Stimulated activated naive CD4-positive, alpha-beta T cell (primary cell): ENCODE measurements at places on chromosomes 2 and 18.

DNA sequence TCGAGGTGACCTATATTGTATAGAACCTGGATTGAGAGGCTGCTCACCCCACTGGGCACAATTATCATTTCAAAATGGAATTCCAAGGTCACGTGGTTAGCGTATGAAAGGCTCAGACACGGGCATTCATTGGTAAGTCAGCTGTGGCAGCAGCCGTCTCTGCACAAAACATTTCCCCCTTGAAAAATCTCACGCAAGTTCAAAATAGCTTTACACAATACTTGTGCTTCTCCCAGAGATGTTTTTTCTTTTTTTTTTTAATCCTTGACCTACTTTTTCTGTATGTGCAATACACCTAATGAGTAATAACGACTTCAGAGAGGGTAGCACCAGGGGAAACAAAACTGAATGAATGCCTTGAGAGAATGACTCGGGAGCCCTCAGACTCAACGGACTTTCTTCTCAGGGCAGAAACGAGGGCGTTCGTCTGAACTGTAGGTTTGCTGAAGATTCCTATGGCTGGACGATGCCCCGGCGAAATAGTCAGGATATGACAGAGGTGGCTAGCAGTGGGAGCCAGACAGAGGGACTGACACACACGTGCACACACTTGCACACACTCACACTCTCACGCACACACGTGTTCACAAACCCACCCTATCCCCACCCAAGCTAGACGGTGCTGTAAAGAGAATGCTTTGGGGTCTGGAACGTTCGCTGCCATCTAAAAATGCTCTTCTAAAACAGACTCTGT is 77.8 kb downstream of the PDCL3 start:
- no peak for DNase-seq

- DNase-seq, result no peak
These were observed 47.3 kb upstream of the NDUFV2 start for GRCh38 chr18:9055185-9055584.

- no peak for DNase-seq
These were observed 129.8 kb upstream of the FSIP2 start for GRCh38 chr2:185608799-185609198.

DNA sequence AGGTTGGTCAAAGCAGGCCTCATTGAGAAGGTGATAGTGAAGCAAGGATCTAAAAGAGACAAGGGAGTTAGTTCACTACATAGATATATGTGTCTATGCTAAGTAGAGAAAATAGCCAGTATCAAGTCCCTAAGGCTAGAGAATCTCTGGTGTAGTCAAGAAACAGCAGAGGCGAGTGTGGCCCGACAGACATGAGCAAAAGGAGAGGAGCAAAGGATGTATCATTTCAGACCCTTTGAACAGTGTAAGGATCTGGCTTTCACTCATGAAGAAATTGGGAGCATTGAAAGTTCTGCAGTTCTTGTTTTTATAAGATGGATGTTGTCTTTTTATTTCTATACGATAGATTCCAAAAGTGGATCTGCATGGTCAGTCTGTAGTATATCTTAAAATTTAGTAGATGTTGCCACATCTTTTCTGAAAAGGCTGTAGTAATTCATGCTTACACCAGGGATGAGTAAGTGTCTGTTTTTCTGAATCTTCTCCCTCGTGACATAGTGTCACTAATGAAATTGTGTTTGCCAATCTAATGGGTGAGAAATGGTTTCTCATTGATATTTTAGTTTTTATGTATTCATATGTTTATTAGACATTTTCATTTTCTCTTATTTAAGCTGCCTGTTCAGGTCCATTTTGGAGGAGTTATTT is 18.8 kb downstream of the SP100 start:
- DNase-seq, result no peak

DNA sequence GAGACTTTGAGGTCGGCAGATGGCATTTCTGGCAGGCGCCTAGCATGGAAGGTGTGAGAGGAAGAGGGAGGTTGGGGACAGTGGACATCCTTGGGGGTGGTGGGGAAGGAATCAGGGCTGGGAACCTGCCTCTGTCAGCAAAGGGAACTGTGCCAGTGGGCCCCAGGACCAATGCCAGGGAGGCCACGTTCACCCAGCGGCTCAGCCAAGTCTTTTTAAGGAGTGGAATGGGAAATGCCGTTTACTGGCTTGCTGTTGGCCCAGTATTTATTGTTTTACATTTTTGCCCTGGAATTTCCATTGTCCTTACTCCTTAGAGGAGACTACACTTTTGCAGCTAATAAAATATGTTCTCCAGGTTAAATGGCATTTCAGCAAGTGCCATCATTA is 135.2 kb downstream of the MCFD2 start:
- no peak for DNase-seq

DNA sequence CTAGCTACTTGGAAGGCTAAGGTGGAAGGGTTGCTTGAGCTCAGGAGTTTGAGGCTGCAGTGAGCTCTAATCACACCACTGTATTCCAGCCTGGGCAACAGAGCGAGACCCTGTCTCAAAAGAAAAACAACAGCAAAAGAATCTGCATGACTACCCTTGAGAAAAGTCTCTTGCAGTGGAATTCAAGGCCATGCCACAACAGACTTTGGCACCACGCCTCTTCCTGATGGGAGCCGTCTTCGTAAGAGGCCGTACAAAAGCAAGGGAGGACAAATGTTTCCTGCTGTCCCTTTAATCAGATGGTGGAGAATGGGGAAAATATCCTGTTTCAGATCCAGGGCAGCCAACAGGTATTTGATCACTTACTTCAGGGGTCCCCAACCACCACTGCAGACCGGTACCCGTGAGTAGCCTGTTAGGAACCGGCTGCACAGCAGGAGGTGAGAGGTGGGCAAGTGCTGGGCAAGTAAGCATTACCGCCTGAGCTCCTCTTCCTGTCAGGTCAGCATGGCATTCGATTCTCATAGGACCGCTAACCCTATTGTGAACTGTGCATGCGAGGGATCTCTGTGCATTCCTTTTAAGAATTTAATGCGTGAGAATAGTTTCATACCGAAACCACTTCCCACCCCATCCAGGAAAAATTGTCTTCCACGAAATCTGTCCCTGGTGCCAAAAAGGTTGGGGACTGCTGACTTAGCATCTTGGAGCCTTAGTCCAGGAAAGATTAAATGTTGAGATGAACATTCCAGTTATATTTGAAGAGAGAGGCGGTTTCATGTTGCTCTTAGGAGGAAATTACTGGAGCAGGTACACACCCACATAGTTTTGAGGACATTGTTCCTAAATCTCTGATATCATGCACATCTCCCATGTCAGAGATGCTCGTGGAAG is 94.4 kb upstream of the XPO1 start:
- DNase-seq, result no peak

- no peak for DNase-seq
These were observed 27.3 kb upstream of the GREB1 start for GRCh38 chr2:11506611-11506969.

DNA sequence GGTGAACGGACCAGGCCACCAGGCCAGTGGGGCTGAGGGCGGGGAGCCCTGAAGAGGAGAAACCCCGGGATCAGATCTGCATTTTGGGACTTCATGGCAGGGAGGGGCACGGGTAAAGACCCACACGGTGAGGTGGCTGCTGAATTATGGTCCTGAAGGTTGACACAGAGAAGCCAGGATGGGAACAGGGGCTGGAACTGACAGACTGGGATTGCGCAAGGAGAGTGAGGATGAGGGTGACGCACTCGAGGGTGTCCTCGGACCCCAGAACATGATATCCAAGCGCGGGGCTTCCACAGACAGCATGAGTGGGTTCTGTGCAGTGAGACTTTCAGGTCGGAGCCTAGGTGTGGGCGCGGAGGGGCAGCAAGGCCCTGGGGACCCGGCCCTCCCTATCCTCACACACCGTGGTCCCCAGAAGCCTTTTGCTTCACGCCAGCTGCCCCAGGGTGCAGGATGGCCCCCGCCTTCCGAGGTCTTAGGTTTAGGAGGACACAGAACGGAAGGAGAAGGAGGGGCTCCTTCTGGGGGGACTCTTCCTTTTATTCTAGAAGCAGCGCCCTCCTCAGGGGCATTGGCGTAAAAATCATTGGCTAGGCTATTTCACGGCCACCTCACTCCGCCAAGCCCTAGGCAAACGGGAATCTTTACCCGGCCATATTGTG is 416.8 kb upstream of the HS6ST1 start:
- no peak for DNase-seq

DNA sequence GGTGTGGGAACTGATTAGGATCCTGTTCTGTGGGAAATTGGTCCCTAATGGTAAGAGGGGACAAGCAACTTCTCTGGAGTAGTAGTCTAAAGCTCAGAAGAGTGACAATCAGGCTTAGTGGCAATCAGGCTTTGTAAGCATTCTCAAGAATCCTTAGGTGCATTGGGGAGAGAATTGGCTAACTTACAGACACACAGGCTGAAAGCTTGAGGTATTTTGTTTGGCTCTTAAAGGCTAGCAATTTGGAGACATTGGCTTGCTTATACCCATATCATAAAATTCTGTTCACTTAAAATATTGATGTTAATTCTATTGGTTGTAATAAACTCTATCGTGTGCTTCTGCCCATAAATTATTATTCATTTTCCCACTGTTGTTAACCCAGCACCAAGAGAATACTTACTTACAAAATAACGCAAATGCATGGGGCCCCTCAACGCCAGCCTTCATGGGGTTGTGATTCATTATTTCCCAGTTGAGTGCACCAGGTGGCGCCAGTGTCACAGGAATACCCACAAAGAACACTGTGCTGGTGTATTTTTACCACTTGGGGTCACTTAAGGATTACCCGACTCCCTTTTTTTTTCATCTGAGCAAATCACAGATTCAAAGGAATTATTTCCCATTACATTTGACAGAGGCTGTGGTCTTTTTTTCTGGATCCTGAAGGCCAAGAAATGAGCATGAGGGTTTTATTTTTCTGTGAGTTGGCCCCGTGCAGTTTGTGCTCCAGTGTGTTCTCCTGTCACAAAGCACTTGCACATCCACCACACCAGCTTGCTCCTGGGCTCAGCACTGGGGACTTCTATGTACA is 45.5 kb downstream of the DDX1 start:
- DNase-seq, result peak; percentile 31

- DNase-seq, result no peak
These were observed 259.8 kb upstream of the LYPD1 start for GRCh38 chr2:132929786-132930185.

GRCh38 chr2:161273038-161273760 is 35.0 kb upstream of the PSMD14 start:
- DNase-seq, result peak; percentile 72

DNA sequence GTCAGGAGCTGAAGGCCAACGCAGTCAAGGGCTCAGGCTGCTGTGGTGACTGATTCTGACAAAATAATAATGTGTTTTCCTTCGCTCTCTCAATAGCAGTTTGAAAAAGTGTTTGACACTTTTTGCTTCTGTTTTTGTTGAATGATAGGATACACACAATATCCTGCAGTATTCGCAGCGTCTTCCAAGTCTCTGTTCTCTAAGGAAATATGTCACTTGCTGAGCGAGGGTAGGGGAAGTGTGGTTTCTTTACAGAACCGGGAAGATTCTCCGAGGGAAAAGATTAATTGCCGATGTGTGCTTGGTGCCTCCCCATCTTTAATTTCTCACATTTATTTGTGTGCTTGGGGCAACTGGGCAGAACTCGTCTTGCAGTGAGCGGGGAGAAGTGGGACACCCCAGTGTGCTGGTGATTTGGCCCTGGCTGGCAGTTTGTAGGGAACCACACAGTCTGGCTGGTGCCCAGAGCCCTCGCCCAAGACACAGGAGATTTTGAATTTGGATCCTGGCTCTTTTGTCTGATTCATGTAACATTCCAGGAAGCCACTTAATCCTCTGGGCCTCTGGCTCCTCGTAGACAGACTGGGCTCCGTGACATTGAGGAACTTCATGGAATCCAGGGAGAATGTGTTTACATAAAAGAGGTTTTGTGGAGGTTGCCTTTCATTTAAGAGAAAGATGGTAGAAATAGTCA is 169.4 kb downstream of the LDLRAD4 start:
- DNase-seq, result no peak

DNA sequence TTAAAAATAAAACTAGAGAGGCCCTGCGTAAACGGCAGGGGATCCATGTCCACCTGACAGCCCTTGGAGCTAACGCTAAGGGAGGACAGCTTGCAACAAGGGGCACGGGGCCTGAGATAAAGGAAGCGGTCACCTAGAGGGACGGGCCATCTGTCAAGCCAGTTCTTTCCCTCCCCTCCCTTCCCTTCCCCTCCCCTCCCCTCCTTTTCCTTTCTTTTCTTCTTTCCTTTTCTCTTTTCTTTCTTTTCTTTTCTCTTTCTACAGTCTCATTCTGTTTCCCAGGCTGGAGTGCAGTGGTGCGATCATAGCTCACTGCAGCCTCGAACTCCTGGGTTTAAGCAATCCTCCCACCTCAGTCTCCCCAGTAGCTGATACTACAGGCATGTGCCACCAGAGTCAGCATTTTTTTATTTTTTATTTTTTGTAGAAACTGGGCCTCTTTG is 34.5 kb upstream of the CTAGE1 start:
- DNase-seq, result no peak

DNA sequence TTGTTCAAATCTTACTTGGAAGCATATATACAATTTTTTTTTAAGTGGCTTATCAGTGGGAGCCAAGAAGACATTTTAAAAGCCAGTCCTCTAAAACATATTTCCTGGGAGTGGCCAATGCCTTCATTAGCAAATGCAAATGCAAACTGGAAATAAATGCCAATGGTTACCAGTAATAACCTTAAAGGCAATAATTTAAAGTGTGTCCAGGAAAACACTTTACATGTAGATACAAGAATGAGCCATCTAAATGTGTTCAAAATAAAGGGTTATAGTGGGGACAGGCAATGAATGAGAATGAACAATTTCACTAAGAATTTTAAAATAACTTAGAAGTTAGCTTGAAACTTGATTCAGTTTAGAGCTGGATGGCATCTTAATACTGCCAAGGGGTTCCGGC is 64.2 kb downstream of the FARSB start:
- no peak for DNase-seq

- DNase-seq, result no peak
These were observed 29.4 kb downstream of the TMEM18 start for GRCh38 chr2:647691-648231.

DNA sequence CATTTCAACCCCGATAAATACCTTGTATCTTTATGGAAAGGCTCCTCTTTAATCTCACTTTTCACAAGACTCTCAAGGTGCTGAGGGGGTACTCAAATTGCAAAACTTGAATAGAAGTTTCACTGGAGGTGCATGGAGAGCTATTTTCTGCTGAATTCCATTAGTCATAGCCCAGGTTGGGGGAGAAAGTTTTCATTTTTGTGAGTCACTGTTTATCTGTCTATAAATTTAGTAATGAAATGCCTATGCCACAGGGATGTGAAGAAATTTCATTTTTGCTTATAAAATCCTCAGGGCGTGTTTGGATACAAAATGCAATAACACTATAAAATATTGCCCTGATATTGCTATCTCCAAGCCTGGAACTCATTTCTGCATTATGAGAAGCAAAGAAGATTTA is 346.3 kb downstream of the LRATD1 start:
- DNase-seq, result no peak

- DNase-seq, result no peak
These were observed 2.1 kb upstream of the HSBP1L1 start for GRCh38 chr18:79962311-79962710.
